Astrocyte (in vitro differentiated cells and primary cell): ENCODE measurements at places on chromosomes 6 and 20.

GRCh38 chr20:42492290-42492689 is 697.4 kb downstream of the PTPRT start:
- no peak for DNase-seq

GRCh38 chr6:166904101-166904746 is 52.1 kb downstream of the RNASET2 start:
- DNase-seq: peak; percentile 16

DNA sequence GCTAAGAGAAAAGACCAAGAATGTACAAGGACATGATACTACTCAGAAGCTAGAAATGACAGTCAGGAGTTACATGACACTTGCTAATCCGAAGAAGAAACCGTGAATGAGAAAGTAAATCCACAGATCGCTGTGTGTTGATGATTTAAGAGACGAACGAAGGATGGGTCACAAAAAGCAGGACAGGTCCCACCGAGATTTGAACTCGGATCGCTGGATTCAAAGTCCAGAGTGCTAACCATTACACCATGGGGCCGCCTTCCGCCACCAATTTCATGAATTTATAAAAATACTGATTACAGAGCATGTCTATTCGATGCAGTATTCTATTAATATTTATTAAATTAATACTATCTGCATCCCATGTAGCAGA is 54.0 kb upstream of the BTN3A2 start:
- DNase-seq: peak; percentile 53

- no peak for DNase-seq
Observed at GRCh38 chr6:100463630-100464161, 1.0 kb downstream of the SIM1 start.

- DNase-seq: no peak
Observed at GRCh38 chr6:69914015-69914485, 47.7 kb downstream of the COL19A1 start.

- peak; percentile 47 for DNase-seq
Observed at GRCh38 chr20:17612287-17612991, 42.6 kb downstream of the DSTN start.

GRCh38 chr6:166754218-166755030 is 127.4 kb upstream of the RPS6KA2 start:
- DNase-seq: no peak

GRCh38 chr6:168123165-168123911 is 44.3 kb upstream of the FRMD1 start:
- DNase-seq: no peak
